Activated T-cell treated with anti-CD3 and anti-CD28 coated beads, Interleukin-2, amount 50 U/mL, for 24 hours (primary cell): ENCODE measurements at places on chromosomes 6 and 20.

GRCh38 chr20:33853507-33853813, 42.3 kb downstream of the CHMP4B start:
- peak; percentile 55 for DNase-seq

- DNase-seq: no peak
Measured at GRCh38 chr6:116528133-116528532, 16.7 kb downstream of the CALHM5 start.

DNA sequence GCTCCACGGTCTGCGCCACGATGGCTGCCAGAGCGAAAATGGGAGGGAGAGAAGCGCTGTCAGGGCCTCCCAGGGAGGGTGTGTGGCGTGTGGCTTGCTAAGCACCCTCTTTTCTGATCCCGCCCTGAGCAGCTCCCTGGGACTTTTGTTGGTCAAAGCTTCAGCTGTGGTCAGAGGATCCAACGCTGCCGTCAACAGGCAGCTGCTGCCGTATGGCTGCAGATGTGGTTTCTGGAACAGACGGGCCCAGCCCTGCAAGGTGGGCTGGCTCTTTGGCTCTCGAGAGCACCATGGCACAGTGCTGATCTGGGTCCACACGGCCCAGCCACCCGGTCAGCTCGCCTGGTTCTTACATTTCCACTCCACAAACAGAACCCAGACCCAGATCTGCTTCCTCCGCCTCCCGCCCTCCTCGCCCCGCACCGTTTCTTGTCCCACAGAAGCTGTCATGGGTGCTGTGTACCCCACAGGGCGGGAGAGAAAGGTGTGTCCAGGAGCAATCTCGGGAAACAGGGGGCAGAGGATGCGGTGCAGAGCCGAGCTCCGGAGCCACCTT, 86.0 kb upstream of the BHLHE23 start:
- peak; percentile 16 for DNase-seq

GRCh38 chr6:10979603-10980002, 64.5 kb downstream of the ELOVL2 start:
- DNase-seq: no peak

GRCh38 chr6:14660806-14661579, 543.4 kb downstream of the CD83 start:
- DNase-seq: no peak

GRCh38 chr6:35718375-35718736, 18.5 kb upstream of the ARMC12 start:
- DNase-seq: no peak

DNA sequence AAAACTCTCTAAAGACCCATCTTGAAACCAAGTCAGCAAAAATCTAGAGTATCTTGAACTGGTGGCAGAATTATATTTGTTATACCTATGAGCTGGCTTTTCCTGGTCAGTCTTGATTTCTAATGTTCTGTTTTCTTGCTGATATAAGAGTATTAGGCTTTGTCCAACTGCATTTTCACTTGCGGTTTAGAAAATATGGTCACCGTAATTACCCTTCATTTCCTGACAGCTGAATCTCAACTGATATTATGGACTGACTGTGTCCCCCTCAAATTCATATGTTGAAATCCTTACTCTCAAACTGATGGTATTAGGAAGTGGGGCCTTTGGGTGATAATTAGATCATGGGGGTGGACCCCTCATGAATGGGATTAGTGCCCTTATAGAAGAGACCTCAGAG, 72.1 kb downstream of the TXLNB start:
- no peak for DNase-seq

DNA sequence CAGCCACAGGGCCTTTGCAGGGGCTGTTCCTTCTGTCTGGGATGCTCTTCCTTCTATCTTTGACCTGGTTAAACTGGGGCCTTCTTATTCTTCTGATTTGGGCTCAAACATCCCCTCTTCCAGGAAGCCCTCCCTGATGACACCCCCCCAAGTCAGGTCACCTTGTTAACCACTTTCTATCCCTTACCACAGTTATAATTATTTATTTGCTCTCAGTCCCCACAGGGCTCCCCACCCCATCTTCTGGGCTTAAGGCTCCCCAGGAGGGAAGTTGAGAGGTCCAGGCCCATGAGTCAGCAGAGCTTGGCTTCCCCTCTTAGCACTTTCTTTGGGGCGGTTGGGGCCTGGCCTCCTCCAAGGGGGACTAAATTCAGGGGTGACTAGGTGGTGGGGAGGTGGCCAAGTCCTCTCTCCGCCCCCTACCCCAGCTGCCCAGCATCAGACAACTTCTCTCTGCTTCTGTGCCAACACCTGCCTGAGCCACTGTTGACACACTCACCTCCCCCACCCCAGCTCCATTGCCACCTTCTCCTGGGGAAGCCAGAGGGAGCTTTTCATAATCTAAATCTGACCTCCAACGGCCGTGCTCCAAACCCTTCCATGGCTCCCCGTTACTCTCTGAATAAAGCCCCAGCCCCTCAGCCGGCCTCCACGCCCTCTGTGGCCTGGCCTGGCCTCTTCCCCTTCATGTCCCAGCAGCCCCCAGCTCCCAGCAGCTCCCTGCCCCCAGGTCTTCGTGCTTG, 70.0 kb downstream of the CEBPB start:
- DNase-seq: no peak

DNA sequence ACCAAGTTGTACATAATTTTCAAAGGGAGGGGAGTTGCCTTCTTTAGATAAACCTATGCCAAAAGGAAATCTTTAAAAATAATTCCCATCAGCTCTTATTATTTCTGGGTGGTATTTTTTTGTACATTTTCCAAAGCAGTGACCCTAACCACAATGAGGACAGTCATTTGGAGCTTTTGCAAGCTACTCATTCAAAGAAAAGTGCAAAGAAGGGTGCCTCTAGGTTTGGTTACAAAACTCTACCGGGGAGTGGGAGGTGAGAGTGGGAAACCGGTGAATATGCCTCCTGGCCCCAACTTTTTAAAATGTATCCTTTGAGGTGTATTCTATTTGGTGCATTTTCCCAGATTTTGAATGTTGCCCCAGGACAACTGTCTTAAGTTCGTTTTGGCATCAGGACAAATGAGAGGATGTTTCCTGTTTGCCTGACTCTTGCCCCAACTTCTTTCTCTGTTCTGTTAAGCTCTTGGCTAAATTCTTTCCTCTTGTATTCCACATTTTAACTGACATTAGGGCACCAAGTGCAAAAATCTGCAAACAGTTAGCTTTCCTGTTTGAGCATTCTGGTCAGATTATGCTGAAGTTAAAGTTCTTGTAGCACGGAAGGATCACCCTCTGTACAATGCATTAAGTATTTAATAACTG, 78.9 kb downstream of the SLX4IP start:
- DNase-seq: no peak

DNA sequence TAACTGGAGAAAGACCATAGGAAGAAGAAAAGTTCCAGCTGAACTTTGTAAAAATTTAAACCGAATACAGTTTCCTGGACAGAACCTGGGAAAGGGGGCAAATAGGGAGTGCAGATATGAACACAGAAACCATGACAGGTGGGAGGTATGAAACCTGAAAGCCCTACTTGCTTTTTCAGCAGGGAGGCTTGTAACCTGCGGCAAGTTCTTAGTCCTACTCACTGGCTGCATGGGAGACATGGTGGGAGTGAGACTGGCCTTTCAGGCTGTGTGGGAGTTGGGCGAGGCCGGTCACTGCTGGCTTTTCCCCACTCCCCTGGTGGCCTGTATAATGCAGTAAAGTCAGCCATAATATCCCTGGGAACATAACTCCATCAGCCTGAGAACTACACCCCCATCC, 54.2 kb downstream of the ROS1 start:
- DNase-seq: no peak

DNA sequence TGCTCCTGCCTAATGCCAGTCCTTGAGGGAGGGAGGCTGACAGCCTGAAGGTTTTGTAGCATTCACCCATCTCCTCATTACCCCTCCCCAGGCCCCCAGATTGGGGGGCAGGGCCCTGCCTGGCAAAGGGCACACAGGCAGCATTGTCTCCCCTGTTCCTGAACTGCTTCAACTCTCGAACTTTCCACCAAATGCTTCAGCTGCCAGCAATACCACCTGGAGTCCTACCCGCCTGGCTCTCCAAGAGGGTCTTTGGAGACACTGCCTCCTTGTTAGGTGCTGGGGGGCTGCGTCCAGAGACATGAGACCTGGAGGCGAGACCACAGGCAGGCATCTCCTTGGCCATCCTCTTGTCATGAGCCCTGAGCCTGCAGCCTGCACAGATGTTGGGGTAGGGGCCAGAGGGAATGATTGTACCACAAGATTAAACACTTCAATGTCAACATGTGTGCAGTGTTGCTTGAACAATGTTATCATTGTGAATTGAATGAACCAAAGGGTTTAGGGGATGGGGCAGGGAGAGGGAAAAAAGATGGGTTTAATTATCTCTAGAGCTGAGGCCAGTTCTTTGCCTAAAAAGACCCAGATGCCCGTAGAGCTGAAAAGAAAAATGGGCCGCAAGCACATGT, 25.0 kb downstream of the BMP7 start:
- DNase-seq: no peak

GRCh38 chr6:45576648-45577624, 199.2 kb upstream of the SUPT3H start:
- no peak for DNase-seq

- no peak for DNase-seq
Measured at GRCh38 chr6:81834141-81834681, 81.7 kb upstream of the TENT5A start.

DNA sequence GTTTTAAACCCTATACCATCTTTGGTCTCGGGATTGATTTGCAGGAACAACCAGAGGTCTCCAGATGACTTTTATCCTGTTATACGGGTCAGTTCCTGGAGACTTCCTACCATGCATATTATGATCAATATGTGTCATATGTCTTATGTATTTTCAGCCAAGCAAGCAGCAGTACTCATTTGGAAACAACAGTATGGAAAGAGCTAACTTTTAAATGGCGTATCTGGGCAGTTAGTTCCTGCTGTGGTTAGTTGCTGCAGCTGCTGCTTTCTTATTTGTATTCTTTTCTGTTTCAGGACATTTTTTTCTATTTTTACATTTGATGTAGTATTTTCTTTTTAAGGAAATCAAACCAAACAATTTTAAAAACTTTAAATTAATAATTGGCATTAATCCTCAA, 207.5 kb downstream of the MANEA start:
- DNase-seq: no peak

DNA sequence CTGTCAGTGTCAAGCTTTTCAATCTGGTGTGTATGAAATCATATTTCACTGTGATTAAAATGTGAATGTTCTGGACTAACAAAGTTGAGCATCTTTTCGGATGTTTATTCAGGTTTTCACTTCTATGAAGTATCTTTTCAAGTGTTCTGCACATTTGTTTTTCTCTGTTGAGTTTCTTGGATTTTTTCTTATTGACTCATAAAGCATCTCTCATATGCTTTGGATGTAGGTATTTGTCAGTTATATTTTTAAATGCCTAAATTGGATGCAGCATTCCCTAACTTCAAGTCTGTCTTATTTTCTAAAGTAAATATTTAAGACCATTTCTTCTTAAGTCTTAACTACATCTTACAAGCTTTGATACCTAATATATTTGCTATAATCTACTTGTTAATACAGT, 398.0 kb downstream of the PLCB1 start:
- DNase-seq: no peak

DNA sequence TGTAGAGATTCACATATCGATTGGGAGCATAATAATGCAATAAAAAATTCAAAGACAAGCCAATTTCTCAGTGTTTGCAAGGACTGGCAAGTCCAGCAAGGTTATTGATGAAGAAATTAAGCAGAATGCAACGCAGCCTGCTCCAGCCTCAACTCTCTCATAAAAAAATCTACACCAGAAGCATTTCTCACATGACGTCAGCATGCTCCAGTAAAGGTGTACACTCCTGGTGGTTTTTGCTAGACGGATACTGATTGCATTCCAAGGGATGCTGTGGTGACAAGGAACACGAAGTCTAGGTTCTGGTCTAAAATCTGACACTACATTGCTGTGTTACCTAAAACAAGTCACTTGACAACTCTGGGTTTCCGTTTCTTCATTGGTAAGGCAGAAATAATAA, 167.4 kb upstream of the PRND start:
- no peak for DNase-seq

DNA sequence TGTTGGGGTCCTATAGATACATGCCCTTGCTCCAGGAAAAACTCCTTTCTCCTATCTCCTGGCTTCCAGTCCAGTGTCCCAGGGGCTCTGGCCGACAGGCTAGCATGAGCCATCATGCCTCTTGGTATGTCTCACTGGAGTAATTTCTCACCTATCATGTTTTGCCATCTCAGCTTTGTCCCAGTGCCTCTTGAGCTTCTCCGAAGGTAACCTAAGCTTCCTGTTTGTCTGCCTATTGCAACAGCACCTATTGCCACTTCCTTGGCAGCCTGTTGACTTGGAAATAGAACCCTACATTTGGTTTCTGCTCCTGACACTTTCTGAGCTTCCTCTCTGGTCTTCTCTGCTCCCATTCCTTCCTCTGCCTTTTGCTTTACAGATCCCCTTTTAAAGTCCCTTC, 197.7 kb downstream of the KCNQ5 start:
- no peak for DNase-seq
